ENCODE measurements at places on chromosomes 12 and 14.

DNA sequence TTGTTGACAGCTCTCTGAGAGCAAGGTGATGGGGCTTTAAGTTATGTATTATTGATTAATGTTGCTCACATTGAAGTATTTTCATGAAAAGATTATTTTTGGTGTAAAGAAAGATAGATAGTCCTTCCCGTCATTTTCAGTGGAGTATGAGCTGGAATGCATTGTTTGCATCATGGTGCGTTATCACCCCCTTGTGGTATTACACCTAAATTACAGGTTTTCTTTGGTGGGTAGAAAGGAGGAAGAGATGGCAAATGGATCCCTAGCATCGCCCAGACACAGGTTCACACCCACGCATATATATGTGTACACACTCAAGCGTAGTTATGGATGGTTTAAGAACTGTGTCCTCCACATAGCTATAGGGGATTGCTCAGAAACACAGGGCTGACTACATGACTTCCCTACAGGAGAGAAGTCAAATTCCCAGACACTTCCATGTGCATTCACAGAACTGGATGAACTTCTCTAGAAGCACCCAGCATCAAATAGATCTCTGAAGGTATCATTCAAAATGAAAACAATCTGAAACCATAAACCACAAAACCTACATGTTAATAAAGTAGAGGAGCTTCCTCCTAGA lies 14.4 kb upstream of the SERPINA10 start:
- no peak for DNase-seq

- DNase-seq: no peak
These were observed 72.5 kb downstream of the HMGA2 start for GRCh38 chr12:65896743-65897142.

- DNase-seq: no peak
These were observed 35.4 kb upstream of the SPPL3 start for GRCh38 chr12:120939523-120939922.

- no peak for DNase-seq
These were observed 1.9 kb downstream of the CACNA2D4 start for GRCh38 chr12:1916371-1917171.

DNA sequence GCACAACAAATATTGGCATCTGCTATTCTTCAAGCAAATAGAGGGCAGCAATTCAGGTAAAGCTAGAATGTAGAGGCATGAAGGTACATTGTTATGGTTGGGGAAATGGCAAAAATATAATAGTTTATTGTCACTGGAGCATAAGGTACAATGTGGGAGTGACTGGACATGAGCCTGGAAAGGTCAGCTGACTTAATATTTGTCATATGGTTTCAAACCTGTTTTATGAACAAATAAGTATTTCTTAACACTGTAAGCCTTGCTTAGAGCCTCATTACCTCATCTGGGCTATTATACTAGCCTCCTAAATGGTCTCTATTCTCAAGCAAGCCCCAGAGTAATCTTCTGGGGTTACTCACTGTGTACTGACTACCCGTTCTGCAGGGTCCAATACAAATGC lies 33.7 kb downstream of the FAM177A1 start:
- DNase-seq: no peak

GRCh38 chr14:34937442-34937841 lies 45.4 kb upstream of the SRP54 start:
- DNase-seq: no peak

All from stimulated activated CD8-positive, alpha-beta memory T cell treated with anti-CD3 and anti-CD28 coated beads, Interleukin-4, amount 100 ng/mL, for 4 hours (primary cell).